Activated CD4-positive, alpha-beta memory T cell treated with anti-CD3 and anti-CD28 coated beads for 36 hours (primary cell): ENCODE measurements at places on chromosomes 7 and 10.

DNA sequence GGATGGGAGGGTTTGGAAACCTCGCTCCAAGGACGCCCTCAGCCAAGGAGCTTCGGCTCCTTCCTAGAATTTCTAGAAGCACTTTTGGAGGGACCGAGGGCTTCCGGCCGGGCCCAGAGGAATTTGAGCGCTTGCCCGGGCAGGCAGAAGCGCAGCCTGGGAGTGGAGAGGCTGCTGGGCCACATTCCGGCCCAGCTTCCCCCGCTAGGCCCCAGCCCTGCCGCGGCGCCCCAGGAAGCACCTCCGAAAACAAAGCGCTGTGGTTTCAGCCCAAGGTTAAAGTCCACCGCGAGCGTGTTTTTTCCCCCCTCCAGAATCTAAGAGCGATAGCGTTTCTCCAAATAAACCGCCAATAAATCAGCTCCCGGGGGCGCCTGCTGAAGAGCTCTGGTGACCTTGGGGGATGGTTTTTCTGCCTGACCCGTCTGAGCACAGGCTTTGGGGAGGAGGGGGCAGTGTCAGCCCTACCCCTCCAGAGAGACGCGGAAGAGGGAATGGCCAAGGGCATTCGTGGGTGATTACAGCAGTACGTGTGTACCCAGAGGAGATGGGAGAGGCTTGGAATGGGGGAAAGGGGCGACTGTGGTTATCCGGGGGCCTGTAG lies 5.7 kb upstream of the TNRC18 start:
- peak; percentile 12 for DNase-seq

DNA sequence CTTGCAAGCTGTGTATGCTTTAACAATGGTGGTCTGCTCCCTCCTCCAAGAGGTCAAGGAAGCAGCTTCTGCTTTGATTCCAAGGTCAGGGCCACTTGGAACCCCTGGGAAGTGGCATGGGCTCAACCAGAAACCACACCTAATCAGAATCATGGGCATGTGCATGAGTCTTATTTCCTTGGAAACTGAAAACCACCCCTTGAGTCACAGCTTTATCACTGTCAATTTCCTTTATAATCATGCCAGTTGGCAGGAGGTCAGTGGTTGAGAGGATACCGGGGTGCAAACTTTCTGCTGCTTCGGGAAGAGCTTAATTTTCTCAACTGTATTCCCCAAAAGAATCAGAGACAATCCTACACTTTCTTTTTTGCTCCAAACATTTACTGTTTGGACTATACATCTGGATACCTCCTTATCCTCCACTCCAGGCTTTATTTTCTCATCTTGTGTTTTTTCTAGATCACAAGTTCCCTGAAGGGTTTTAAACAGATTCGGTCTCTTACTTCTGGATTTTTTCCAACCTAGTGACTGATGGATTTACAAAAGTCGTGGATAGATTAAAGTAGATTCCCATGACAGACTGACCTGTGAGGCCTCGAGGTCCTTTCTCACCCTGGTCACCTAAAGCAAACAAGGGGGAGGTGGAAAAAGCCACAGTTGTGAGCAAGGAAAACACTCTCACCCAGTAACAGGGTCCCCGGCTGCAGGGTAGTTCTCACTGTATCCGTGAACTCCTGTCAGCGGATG lies 36.0 kb downstream of the COL17A1 start:
- DNase-seq: no peak

DNA sequence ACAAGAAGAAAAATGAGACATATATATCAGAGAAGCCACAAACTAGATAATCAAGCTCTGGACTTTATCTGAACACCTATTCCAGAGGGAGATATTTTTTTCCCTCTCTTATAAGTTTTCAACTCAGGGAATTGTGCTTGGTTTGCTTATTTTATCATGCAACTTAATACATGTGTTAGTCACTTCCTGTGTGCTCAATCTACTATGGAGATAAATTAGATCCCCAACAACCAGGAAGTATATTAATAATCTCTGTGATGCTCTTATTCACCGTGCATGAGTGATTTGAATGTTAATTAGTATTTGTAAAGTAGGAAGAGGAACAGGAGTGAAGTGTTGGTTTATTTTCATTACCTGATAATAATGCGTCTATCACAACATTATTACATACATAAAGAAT lies 38.8 kb upstream of the ZNF365 start:
- DNase-seq: no peak

- DNase-seq: no peak
Observed at GRCh38 chr7:158588085-158588877, 658 bp upstream of the PTPRN2 start.

DNA sequence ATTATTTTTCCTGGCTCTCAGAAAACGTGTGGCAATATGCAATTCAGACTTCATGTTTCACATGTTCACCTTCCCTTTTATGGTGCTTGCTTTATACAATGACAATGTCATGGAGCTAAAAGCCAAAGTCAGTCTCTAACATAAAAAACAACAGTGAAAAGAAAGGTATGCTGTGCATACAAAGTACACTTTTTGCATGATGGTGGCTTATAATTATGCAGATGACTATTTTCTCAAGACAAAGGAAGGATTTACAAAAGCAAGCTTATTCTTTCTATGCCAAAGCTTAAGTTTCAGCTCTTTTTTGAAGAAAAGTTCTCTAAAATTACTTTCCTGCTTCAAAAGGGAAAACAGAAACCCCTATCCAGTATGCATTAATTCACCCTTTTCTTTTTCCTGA lies 15.6 kb downstream of the ERCC6 start:
- no peak for DNase-seq

- no peak for DNase-seq
Observed at GRCh38 chr10:52172581-52172980, 141.5 kb upstream of the DKK1 start.

GRCh38 chr10:59809644-59809974 lies 56.4 kb upstream of the MRLN start:
- DNase-seq: no peak
